ENCODE measurements at places on chromosomes 5 and 9. TPM values are rescaled to one million over a fixed set of nuclear protein-coding genes. Genes with fewer than 3 reads are reported as not detected.

Gene PCDHA1
- 0.61 TPM for total RNA-seq

Gene MEGF10
- 36.5 TPM for total RNA-seq

Gene LCP2
- total RNA-seq: not detected

GRCh38 chr9:114348261-114348905, 18.7 kb downstream of the ORM2 start:
- no peak for DNase-seq

GRCh38 chr5:62779010-62779422, 200.4 kb downstream of the LRRC70 start:
- DNase-seq: peak; percentile 41

All from H9 (cell line).